ENCODE measurements at places on chromosomes 3 and 15.
A peak's percentile ranks its signal among the peaks of the same experiment; 100 is the strongest.

DNA sequence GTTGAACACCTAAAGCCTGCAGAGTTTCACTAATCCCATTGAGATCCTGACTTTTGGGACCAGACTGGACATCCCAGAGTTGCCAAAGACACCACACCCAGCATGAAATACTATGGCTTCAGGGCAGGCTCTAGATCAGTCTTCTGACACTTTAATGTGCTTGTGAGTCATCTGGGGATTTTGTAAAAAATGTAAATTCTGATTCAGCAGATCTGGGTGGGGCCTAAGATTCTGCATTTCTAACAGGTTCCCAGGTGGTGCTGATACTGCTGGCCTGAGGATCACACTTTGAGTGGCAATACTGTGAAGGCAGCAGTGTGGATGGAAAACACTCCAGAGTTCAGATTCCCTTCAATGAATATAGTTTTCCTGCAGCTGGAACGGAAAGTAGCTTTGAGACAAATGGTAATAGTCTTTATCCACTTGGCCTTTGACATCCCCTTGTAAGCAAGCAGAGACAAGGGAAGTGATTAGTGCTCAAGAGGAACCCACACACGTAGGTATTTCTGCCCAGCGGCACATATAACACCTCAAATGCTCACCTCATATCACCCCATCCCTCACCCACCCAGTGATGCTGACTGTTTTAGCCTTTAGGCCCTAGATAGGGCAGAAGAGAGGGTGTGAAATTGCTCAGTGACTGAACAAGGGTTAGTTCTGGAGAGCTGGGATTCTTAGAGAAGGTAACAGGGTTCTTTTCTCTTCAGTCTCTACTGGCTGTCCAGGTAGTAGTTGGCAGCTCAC is 51.5 kb upstream of the GSK3B start:
- peak; percentile 68 for DNase-seq

DNA sequence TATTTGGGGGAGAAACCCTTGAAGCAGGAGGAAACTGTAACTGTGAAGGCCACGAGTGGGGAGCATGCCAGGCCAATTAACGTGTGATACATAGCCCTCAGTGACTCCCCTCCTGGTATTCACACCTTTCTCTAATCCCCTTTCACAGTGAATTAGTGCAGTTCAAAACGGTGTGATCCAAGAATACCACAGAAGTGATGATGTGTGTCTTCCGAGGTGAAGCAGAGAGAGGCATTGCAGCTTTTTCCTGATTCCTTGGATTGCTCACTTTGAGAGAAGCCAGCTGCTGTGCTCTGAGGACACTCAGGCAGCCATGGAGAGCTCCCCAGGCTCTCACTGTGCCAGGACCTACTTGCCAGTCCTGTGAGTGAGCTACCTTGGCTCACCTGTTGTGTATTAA is 17.3 kb downstream of the NIPA2 start:
- no peak for DNase-seq

GRCh38 chr3:71028184-71028583 is 555.3 kb downstream of the FOXP1 start:
- DNase-seq: no peak

DNA sequence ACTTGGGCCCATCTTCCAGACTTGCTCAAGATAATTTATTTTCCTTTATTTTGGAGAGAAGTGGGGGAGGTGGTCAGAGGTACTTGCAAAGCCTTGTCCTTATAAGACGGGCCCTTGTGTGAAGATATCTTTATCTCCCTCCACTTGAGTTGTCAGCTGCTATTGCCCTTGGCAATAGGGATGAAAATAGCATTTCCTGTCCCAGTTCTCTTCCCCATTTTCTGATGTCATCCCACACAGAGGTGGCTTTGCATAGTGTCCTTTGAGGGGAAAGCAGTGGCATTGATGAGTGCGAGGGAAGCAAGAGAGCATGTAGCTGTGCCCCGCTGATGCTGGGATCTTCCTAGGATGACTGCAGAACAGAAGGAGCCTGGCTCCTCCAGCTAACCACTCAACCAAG is 41.9 kb upstream of the TUBGCP5 start:
- no peak for DNase-seq

DNA sequence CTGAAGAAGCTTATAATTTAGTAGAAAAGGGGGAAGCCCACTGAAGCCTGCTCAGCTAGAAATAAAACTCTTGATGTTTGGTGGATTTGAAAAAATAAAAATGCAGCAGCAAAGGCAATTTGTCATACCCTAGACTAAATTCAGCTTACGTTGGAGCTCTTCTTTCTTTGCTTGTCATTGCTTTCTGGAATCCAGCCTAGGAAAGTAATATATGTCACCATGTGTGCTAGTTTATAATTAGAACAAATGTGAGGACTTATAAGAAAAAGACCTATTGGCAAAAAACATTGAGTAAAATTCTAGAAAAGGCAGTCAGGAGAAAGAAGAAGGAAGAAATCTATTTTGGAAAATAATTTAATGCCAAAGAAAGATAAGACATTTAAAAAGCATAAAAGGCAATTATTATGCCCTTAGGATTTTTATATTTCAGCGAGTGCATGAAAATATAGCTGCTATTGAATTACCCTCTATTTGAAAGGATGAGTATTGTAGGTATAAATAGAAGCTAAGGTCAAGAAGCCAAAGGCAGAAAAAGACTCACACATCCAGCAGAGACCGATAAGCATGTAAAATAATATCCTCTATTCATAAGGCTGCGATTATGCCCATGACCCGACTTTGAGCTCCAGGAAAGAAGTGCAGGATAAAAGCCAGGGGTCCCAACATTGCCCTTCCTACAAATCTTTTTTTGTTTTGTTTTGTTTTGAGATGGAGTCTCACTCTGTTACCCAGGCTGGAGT is 10.6 kb upstream of the BTBD1 start:
- no peak for DNase-seq

GRCh38 chr3:169668957-169669741 is 5.6 kb upstream of the MECOM start:
- no peak for DNase-seq

DNA sequence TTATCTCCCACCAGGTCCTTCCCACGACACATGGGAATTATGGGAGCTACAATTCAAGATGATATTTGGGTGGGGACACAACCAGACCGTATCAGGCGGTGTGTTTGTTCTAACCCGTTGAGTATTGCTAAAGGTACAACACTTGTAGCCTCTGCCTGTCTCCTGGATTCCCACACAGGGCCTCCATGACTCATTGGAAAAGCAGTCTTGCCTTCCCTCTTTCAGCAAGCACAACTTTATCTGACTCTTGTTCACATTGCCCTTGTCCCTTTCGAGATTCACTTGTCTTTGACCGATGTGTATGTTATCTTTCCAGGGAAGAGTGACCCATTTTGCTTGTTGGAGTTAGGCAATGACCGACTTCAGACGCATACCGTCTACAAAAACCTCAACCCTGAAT is 152.3 kb downstream of the MCTP2 start:
- DNase-seq: no peak

GRCh38 chr15:91182101-91182500 is 82.0 kb downstream of the SV2B start:
- DNase-seq: no peak

GRCh38 chr15:31476866-31477265 is 150.2 kb downstream of the KLF13 start:
- DNase-seq: no peak

GRCh38 chr15:59174835-59175831 is 31.5 kb upstream of the LDHAL6B start:
- DNase-seq: peak; percentile 49

- DNase-seq: no peak
Observed at GRCh38 chr3:153462545-153462944, 300.5 kb downstream of the RAP2B start.

DNA sequence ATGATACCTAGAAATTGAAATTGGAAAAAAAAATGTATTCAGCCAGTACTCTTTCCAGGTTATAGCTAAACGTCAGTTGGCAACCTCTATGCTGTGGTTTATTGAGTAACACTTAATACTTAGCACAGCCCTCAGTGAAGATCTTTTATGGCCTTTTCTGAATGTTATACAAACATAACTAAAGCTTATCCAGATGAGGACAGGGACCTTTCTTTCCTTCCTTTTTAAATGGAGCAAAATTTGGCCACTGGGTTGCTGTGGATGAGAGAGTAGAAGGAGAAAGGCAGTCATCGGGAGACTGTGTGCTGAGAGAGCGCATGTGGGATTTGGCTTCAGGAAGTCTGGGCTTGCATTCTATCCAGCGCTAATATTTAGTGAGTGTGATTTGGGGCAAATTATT is 36.1 kb downstream of the IGF1R start:
- peak; percentile 31 for DNase-seq

GRCh38 chr15:41333026-41333562 is 413 bp downstream of the NUSAP1 start:
- DNase-seq: no peak

DNA sequence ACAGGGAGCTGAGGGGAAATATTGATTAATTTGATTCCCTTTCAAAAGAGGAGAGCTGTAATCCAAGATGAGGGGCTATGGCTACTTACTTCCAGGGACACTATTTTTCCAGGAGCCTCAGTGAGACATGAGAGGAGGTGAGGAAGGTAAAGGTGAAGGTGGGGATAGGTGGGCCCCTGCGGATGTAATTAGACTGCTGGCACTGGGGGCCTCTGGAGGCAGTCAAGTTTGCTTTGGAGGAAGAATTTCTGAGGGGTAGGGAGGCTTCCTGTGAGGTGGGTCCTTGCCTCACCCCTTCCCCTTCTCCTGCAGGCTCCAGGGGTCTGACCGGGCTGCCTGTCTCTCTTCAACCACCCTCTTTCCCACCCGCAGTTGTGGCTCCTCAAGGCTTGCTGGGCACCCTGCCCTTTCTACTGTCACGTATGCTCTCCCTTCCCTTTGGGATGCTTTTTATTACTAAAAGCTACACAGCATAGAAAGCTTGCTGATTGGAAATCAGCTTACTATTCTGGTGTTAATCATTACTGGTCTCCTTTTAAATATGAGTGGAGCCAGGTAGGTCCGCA is 22.5 kb downstream of the GASK1A start:
- no peak for DNase-seq

DNA sequence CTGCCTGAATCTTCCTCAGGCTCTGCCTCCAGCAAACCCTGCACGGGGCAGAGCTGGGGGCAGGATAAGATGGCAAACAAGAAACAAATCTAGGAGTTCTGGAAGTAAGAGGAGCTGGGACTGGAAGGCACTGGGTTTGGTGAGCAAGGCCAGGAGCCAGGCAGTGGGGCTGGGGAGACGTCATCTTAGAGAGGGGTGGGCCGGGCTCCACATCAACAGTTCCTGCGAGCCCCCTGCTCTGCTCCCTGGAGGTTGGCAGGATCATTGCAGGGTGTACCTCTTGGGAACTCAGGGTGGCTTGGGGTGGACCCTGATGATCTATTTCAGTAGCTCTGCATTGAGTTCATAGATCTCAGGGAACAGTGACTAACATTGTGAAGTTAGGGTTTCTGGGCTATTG is 87.3 kb upstream of the PRR23E start:
- DNase-seq: no peak

- no peak for DNase-seq
Observed at GRCh38 chr3:148101061-148101460, 596.6 kb upstream of the AGTR1 start.

DNA sequence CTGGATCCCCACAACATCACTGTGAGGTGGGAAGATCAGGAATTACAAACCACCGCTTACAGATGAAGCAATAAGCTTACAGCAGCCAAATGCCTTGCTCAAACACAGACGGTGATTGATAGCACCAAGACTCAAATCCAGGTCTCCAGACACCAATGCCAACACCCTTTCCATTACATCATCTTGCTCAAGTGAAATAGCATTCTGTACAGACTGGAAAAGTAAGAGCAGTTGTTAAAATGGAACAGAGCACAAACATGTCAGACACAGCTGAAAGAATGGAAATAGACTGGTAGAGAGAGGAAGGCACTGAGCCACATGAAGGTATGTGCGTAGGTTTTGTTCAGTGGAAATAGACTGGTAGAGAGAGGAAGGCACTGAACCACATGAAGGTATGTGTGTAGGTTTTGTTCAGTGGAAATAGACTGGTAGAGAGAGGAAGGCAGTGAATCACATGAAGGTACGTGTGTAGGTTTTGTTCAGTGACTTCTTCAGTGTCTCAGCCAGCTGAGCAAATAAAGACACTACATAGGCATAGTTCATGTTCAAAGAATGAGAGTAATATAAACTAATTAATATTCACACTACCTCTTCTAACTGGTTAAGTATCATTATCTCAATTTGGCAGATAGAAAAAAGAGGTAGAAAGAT is 15.6 kb downstream of the CLDN1 start:
- no peak for DNase-seq

DNA sequence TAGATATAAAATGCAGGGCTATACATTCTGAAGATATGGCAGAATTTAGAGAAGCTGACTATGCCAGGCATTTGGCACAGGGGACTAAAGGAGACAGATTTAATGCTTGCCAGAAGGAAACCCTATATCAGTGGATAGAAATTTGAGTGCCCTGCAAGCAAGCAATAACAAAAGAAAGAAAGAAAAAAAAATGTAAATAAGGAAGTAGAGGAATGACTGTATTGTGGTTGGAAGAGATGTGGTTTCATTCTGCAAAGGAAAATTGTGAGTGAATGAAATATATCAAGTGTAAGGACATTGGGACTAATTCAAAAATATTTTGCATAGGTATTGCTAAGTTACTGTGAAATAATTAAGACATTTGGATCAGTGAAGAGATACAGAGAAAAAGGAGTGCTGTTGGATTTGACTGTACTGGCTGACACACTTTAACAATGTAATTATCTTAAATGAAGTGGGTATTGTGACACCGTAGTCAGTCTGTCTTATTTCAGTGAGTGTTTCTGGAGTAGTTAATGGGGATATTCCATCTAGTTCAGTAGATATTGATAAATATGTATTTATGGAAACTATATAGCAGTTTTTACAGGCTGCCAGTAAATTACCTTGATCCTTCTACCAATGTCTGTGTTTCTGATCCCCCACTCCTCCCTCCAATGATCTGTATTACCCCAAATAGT is 418.2 kb downstream of the CNTN4 start:
- DNase-seq: no peak

DNA sequence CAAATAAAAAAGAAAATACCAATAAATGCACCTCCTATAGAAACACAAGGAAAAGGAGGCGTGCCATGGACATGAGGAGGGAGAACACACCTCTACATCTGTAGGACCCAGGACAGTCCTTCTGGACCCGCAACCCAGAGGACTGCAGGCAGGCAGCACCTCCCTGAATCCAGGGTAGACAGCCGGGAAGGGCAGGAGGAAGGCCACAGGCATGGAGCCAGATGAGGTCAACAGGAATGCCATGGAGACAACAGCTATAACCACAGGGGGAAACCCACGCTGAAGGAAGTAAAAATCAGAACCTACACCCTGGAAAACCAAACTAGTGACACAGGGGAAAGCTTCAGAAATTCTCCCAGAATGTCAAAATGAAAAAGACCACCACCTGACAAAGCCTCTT is 248.8 kb upstream of the NSMCE3 start:
- no peak for DNase-seq

- DNase-seq: peak; percentile 87
Observed at GRCh38 chr15:82129761-82130160, 83.9 kb upstream of the MEX3B start.

DNA sequence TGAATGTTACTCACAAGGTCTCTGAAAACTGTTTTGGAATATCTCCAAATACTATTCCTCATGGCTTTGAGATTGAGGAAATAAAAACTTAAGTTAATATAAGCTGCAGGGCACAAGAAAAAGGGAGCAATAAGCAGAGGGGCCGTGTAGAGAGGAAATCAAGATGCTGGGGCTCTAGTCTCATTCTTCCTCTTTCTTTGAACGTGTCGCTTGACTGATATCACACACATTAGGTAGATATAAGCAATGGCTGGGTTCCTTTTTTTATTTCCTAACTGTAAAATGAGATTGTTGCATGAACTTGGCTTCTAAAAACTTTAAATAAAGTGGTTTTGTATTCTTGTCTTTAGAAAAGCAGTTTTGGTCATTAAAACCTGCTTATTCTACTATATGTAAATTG is 326.7 kb upstream of the ROPN1 start:
- no peak for DNase-seq

All from HS-5 (cell line).